ENCODE measurements at places on chromosomes 11 and 22. TPM values are rescaled to one million over a fixed set of nuclear protein-coding genes. Genes with fewer than 3 reads are reported as not detected.
A peak's percentile ranks its signal among the peaks of the same experiment; 100 is the strongest.

- DNase-seq = no peak
Observed at GRCh38 chr22:39920134-39920743, 19.4 kb downstream of the GRAP2 start.

The MUC5AC gene
- not detected for total RNA-seq

- DNase-seq = no peak
Observed at GRCh38 chr11:91804042-91804441, 420.6 kb upstream of the FAT3 start.

DNA sequence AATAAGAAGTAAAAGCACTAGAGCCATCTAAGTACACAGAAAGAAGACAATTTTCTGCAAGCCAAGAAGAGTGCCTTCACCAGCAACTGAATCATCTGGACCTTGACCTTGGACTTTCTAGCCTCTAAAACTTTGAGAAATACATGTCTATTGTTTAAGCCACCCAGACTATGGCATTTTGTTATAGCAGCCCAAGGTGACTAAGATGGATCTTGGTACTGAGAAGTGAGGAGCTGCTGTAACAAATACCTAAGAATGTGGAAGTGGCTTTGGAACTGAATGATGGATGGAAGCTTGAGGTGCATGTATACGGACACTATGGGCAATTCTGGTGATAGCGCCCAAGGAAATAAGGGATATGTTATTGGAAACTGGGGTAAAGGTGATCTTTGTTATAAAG, 14.9 kb downstream of the CFAP300 start:
- DNase-seq = no peak

The TTC36 gene
- 3.4 TPM for total RNA-seq

The PPP1CA gene
- total RNA-seq = 140 TPM

DNA sequence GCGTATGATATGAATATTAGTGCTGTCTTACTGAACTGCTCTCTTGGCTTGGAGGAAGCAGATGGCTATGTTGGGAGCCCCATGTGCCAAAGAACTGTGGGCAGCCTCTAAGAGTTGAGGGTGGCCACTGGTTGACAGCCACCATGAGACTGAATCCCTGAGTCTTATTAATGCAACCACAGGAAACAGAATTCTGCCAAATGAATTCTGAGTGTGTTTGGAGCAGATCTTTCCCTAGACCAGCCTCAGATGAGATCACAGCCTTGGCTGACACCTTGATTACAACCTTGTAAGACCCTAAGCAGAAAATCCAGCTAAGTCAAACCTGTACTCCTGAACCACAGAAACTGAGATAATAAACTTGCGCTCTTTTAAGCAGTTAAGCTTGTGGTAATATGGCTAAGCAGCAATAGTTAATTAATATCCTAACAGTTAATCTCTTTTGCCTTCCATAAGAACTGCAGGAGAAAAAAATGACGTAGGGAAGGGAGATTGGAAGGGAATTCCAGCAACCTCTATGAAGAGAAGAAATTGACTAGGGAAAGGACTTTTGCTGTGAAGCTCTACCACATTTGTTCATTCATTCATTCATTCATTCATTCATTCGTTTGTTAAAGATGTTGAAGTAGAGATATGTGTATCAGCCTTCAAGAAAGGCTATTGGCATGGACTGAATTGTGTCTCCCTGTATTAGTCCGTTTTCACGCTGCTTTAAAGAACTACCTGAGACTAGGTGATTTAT, 26.8 kb downstream of the ADM start:
- no peak for DNase-seq

The SHANK2 gene
- 6.2 TPM for total RNA-seq

GRCh38 chr11:36976741-36977140, 378.7 kb upstream of the RAG2 start:
- no peak for DNase-seq

- no peak for DNase-seq
Observed at GRCh38 chr11:66317723-66318599, 1.1 kb upstream of the CD248 start.

DNA sequence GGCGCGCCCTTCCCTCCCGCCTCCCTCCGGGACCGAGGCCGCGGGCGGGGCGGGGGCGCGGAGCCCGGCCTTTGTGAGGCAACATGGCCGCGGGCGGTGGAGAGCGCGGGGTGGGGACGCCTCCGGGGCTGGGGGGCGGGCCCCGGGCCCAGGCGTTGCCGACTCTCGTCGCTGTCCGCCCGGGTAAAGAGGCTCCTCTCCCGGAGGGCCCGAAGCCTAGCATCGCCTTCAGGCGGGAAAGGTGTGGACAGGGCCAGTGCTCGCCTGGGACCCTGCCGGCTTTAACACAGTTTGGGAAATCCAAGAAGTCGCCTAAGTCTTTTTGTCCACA, 369 bp downstream of the DGCR8 start:
- peak; percentile 49 for DNase-seq

The APOL4 gene
- 10.0 TPM for total RNA-seq

DNA sequence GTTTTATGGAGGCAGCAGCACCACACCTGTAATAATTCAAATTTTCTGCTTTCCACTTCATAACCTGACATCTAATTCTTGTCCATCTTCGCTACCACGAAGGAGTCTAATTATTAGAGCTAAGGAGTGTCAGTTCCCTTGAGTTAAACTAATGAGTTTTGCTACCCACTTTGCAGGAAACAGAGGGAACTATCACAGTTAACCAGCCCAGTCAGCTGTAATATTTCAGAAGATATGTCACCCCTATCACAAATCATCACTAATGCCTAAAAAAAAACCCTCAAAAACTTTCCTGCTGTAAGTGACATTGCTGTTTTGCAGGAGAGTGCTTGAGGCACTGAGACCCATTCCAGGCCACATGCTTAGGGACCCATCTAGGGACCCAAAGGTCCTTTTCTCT, 8.4 kb downstream of the TECTA start:
- no peak for DNase-seq

DNA sequence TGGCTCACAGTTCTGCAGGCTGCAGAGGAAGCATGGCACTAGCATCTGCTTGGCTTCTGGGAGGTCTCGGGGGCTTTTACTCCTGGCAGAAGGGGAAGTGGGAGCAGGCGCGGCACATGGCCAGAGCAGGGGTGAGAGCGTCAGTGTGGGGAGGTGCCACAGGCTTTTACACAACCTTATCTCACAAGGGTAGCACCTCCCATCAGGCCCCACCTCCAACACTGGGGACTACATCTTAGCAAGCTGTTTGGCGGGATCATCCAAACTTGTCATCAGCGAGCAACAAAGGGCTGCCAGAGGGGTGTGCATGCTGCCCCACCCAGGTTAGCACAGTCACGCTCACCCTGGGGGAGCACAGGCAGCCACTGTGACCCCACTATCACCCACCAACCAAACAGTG, 18.9 kb upstream of the YPEL1 start:
- peak; percentile 14 for DNase-seq

DNA sequence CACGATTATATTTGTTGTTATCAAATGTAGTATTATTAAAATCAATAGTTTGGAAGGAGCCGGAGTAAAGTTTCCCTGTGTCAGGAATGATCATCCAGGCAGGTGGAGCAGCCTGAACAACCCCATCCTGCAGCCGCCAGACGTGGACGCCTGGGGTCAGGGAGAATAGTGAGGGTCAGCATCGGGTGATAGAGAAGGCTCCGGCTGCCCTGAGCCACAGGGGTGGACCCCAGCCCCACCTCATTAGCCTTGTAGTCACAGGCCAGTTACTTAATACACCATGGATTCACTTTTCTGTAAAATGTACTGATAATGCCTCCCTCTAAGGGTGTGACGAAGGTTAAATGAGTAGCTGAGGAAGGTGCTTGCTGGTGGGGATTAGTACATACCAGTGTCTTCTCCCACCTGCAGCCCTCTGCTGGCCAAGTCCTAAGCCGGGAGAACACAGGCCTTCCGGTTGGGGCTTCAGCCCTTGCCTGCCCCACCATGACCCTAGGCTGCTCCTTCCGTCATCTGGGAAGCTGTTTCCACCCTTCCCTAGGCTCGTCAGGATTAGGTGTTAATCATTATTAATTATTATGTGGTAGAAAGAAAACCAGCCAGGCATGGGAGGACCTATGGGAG, 14.9 kb downstream of the TMEM121B start:
- no peak for DNase-seq

DNA sequence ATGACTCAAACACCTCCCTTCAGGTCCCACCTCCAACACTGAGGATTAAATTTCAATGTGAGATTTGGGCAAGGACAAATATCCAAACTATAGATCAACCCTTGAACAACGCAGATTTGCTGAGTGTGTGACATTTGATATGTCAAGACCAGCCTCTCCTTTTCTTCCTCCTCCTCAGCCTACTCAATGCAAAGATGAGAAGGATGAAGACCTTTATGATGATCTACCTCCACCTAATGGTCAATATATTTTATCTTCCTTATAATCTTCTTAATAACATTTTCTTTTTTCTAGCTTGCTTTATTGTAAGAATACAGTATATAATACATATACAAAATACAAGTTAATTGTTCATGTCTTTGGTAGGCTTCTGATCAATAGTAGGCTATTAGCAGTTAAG, 67.5 kb upstream of the MPPED2 start:
- no peak for DNase-seq

GRCh38 chr11:7089328-7090251, 792 bp downstream of the RBMXL2 start:
- DNase-seq = no peak

GRCh38 chr11:11349870-11350337, 3.1 kb downstream of the CSNK2A3 start:
- DNase-seq = peak; percentile 22

DNA sequence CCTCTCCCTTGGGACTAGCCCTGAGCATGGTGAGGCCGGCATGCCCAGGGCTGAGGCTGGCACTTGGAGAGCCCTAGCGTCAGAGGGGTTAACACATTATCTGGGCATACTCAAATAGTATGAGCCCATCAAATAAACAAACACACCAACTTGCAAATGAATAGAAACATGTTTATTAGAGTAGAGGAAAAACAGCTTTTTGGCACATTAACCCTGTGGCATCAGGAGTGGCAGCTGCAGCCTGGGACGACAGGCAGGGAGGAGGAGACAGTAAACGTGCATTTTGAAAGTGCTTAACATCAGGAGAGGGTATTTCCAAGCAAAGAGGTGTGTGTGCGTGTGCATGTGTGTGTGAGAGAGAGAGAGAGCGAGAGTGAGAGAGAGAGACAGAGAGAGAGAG, 684.9 kb downstream of the NTM start:
- DNase-seq = no peak

DNA sequence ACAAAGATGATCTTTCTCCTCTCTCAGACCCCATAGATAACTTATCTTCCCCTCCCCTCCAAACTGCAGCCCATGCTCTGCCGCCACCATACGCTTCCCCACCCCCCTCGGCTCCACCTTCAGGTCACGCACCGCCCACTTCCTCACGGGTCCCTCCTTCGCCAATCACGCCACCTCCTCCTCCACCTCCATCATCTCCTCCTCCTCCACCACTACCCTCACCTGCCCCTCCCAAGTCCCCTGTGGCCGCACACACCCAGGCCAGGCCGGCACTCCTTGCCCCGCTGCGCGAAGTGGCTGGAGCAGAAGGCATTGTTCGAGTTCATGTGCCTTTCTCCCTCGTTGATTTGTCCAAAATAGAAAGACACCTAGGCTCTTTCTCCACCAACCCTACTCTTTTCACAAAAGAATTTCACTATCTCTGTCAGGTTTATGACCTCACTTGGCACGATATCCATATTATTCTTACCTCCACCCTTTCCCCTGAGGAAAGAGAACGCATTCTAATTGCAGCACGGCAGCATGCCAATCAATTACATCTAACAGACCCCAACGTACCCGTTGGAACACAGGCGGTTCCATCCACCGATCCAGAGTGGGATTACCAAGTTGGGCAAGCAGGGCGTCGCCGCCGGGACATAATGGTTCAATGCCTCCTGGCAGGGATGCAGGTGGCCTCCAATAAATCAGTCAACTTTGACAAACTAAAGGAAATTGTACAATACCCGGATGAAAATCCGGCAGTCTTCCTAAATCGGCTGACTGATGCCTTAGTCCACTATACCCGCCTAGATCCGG, 12.3 kb upstream of the OR56A3 start:
- no peak for DNase-seq

GRCh38 chr11:122883646-122883979, 1.1 kb downstream of the JHY start:
- DNase-seq = no peak

GRCh38 chr11:41201156-41201555, 258.3 kb downstream of the LRRC4C start:
- peak; percentile 52 for DNase-seq

The OPCML gene
- not detected for total RNA-seq

- DNase-seq = no peak
Observed at GRCh38 chr11:62671236-62671607, 251 bp upstream of the UQCC3 start.

DNA sequence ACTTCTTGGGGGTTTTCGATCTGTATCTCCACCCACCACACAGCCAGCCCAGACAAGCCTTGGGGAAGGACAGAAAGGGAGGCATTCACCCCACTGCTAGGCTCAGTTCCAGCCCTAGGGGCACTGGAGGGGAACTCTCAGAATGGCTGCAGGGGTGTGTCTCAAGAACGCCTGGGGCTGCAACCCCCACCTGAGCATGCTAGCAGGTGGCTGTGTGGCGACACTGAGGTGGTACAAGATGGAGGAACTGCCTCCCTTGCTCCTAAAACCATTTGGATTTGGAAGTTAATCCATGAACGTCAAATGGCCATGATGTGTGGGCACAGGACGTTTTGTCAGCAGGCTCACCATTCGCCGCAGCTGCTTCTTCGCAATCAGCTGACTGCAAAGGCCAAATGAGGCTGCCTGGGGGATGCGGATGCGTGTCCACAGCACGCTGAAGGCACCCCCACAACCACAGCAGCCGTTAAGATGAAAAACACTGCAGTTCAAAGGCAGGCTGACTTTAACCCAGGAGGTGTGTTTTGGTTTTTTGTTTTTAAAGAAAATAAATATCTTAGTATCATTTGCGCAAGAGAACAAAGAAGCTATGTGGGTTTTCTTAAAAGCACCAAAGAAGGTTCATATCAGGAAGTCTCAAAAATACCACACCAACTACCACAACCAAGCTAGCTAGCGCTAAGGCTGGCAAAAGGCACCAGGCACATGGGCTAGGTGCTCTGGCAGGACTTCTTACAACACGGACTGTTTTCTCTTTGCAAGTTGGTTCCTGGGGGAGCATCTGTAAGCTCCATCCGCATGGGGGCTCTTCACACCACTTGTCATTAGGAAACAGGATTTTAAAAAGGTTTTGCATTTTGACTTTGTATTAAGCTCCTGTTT, 22.2 kb upstream of the NAP1L4 start:
- no peak for DNase-seq

The REXO2 gene
- 134 TPM for total RNA-seq

The TRIM49 gene
- total RNA-seq = not detected

GRCh38 chr11:32940865-32941264, 48.3 kb downstream of the QSER1 start:
- DNase-seq = no peak

DNA sequence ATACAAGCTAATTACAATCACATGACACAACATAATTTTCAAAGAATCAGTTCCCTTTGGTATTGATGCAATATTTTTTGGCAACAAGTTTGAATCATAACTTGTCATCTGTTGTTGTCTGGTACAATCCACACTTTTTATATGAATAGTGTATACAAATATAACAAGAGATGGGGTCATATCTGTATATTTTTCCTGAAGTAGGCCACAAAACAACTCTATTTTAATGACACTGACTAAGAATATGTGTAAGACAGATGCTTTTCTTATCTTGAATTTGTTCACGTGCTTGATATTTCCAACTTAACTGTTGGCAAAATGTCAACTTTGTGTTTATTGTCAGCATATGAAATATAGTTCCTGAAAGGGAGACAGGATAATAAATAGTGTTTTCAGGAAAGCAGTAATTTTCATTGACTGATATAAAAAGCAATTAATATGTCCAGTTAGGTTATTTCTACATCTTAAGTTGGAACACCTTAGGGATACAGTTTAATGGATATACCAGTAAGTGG, 27.9 kb downstream of the NOX4 start:
- DNase-seq = no peak

- no peak for DNase-seq
Observed at GRCh38 chr11:116427903-116428637, 344.7 kb downstream of the BUD13 start.

Measured in adrenal gland (tissue), 19 donors.